Sigmoid colon (tissue), 7 donors: ENCODE measurements at places on chromosomes 12 and 14. TPM values are rescaled to one million over a fixed set of nuclear protein-coding genes. Genes with fewer than 3 reads are reported as not detected.

OR9K2 gene
- not detected for total RNA-seq

MMP19 gene
- total RNA-seq: 18.0 TPM

ZDHHC22 gene
- total RNA-seq: 1.1 TPM

SMARCC2 gene
- 55.7 TPM for total RNA-seq

IAPP gene
- not detected for total RNA-seq

LRRC10 gene
- total RNA-seq: not detected

CORO1C gene
- total RNA-seq: 569 TPM

POP5 gene
- 27.8 TPM for total RNA-seq

DEGS2 gene
- total RNA-seq: 0.49 TPM

ITGB7 gene
- 1.4 TPM for total RNA-seq

GLT1D1 gene
- total RNA-seq: 0.28 TPM

RPGRIP1 gene
- not detected for total RNA-seq

C12orf54 gene
- not detected for total RNA-seq

ABCC9 gene
- 28.2 TPM for total RNA-seq

LRRC43 gene
- 4.4 TPM for total RNA-seq

PPP1R1A gene
- total RNA-seq: 17.5 TPM

CFAP73 gene
- not detected for total RNA-seq

MANSC4 gene
- total RNA-seq: not detected

SIX6 gene
- total RNA-seq: not detected

CLMN gene
- total RNA-seq: 3.5 TPM

TMEM229B gene
- 6.1 TPM for total RNA-seq

PLXNC1 gene
- 9.6 TPM for total RNA-seq

PLCZ1 gene
- not detected for total RNA-seq

GUCY2C gene
- not detected for total RNA-seq

ADGRD1 gene
- total RNA-seq: 16.9 TPM

CLEC14A gene
- total RNA-seq: 13.7 TPM

MYF5 gene
- not detected for total RNA-seq

IFNG-AS1 gene
- total RNA-seq: not detected

ANG gene
- total RNA-seq: 44.4 TPM

LIMA1 gene
- total RNA-seq: 39.7 TPM

GPRC5D gene
- not detected for total RNA-seq
